Inflammatory macrophage treated with lipopolysaccharide for 4 hours (primary cell): ENCODE measurements at places on chromosomes 7 and 10.

DNA sequence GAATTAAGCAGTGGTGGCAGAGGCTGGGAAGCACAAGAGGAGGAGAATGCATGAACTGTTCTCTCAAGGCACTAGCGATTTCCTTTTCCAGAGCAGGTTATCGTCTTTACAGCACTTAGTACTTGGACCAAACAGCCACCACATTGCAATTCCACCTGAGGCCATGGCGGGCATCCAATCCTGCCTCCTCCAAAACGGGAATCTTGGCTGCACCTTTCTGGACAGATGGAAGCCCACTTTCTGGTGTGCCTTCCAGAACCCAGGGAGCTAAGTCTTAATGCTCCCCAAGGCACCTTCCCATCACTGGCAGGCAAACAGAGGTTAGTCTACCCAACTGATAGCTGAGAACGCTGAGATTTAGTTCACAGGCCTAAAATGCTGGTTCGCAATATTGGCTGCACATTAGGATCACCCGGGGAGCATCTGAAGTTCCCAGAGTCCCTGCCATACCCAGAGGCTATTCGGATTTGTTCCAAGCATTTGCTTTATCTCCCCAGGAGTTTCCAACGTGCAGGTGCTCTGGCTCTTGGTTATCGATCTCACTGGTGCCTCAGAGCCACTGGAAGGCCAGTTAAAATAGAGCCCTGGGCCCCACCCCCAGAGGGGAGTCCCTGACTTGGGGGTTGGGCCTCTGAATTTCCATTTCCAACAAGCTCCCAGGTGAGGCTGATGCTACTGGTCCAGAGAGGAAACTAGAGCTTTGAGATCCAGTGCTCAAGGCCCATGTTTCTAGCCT, 62.2 kb downstream of the KCNMA1 start:
- DNase-seq = no peak

DNA sequence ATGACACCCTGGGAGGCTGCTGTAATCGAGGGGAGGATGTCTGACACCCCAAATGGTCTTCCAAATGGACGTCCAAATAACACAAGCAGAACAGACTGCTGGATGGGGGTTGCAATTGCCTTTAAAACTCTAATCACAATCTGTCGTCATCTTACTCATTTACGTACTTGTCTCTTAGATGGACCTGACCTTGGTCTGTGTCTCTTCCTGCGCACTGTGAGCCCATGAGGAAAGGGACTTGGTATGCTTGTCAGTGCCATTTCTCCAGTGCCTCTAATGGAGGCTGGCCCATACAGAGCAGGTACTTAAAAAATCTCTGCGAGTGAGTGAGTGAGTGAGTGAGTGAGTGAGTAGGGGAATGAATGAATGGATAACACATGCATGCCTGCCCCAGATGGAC, 93.3 kb downstream of the DLG5 start:
- no peak for DNase-seq

- peak; percentile 58 for DNase-seq
Observed at GRCh38 chr10:50224330-50224952, 26.9 kb downstream of the ASAH2 start.

- DNase-seq = no peak
Observed at GRCh38 chr7:12759151-12759550, 71.7 kb downstream of the ARL4A start.

GRCh38 chr10:14383266-14383665, 52.5 kb upstream of the FRMD4A start:
- DNase-seq = no peak

DNA sequence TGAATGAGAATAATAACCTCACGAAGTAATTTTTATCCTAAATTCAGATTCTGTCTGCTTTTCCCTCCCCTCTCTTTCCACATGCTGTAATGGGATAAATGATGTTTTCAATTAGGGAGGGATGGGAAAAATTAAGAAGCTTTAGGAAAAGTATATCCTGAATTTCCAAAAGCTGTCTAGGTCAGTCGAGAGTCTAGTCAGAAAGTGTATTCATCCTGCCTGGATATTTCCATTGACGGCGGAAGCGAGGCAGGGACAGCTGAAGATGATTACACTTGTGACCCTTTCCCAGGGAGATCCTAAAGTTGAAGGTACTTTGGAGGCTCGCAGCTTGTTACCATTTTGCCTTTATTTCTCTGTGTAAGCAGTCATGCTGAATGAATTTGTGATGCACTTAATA, 204.1 kb downstream of the ZNF365 start:
- no peak for DNase-seq

DNA sequence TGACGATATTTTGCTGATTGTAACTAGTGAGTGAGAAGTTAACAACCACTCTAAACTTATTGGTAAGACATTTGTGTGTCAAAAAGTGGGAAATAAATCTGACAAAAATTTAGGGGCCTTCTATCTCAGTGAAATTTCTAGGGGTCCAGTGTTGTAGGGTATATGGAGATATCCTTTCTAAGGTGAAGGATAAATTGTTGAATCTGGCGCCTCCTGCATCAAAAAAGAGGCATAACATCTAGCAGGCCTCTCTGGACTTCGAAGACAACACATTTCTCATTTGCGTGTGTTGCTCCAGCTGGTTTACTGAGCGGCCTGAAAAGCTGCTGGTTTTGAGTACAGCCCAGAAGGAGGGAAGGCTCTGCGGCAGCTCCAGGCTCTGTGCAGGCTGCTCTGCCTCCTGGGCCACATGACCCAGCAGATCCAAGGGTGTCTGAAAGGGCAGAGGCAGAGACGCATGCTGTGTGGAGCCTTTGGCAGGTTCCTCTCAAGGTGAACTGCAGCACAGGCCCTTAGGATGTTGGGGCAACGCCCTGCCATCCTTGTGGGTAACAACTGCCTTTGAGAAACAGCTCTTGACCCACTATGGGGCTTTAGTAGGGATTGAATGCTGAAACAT, 72.4 kb downstream of the LMBR1 start:
- DNase-seq = no peak

- no peak for DNase-seq
Observed at GRCh38 chr7:107678110-107678753, 17.6 kb downstream of the SLC26A4 start.
